Lung (tissue), 17 donors: ENCODE measurements at places on chromosomes 4 and X. TPM values are rescaled to one million over a fixed set of nuclear protein-coding genes. Genes with fewer than 3 reads are reported as not detected.

DNA sequence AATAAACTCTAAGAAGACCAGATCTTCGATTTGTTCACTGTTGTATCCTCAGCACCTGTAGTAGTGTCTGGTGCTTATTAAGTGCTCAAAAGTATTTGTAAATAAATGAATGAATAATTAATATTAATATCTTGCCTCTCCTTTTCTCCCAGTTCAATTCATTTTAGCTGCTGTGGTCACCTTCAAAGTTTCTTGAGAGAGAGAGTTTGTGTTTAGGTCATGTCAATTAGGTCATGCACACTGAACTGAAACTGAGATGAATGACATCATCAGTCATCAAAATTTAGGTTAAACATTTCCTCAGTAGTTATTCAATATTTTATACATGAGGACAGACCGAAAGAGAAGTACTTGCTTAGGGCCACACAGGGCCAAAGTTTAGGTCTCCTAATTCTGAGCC lies 73.5 kb downstream of the ANXA3 start:
- DNase-seq: no peak

DNA sequence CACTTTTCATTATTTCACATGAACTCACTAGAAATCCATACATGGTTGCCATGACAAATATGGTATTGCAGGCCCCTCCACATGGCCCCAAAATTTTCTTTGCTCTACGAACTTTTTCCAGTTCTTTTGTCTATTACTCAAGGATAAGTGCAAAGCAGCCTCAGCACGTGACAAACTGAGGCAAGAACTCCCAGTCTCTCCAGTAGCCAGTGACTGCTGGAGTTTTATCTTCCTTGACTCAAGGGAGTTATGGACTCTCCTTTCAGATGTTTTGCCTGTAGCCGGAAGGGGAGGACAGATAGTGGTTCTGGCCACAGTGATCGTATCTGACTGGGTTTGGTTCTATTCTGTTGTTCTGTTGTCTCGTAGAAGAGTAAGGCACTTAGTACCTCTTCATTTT lies 105.5 kb downstream of the ARHGAP24 start:
- no peak for DNase-seq

- DNase-seq: no peak
These were observed 85.4 kb upstream of the ARMCX2 start for GRCh38 chrX:101745046-101745445.

DNA sequence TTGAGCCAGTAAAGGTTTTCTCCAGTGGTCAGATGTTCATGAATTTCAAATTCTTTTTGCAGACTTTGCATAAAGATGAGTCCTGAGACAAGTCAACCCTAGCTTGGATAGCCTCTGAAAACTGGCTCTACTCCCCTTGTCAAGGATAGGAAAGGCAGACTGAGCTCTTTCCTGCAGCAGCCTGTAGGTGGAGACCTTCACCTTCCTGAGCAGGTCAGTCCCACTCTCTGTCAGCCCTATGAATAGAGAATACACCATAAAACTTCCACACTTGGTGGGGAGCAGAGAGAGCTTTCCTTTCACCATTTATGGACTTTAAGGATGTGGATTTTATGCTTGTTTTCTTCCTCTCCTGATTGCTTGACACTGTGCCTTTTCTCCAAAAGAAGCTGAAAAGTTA lies 41.9 kb downstream of the PCDH19 start:
- no peak for DNase-seq

GRCh38 chr4:96459105-96459504 lies 619.2 kb downstream of the PDHA2 start:
- no peak for DNase-seq

P2RY4 gene
- polyA plus RNA-seq: 0.06 TPM

USP51 gene
- polyA plus RNA-seq: 1.3 TPM

XIAP gene
- 15.3 TPM for polyA plus RNA-seq

NKX1-1 gene
- not detected for polyA plus RNA-seq

SATL1 gene
- polyA plus RNA-seq: 0.02 TPM
